ENCODE measurements at places on chromosomes 16 and 17.
A peak's percentile ranks its signal among the peaks of the same experiment; 100 is the strongest.

DNA sequence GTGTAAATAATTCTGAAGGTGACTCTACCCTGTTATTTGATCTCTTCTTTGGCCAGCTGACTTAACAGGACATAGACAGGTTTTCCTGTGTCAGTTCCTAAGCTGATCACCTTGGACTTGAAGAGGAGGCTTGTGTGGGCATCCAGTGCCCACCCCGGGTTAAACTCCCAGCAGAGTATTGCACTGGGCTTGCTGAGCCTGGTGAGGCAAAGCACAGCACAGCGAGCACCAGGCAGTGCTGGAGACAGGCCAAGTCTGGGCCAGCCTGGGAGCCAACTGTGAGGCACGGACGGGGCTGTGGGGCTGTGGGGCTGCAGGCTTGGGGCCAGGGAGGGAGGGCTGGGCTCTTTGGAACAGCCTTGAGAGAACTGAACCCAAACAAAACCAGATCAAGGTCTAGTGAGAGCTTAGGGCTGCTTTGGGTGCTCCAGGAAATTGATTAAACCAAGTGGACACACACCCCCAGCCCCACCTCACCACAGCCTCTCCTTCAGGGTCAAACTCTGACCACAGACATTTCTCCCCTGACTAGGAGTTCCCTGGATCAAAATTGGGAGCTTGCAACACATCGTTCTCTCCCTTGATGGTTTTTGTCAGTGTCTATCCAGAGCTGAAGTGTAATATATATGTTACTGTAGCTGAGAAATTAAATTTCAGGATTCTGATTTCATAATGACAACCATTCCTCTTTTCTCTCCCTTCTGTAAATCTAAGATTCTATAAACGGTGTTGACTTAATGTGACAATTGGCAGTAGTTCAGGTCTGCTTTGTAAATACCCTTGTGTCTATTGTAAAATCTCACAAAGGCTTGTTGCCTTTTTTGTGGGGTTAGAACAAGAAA, 5.1 kb downstream of the STH start:
- DNase-seq = peak; percentile 81

DNA sequence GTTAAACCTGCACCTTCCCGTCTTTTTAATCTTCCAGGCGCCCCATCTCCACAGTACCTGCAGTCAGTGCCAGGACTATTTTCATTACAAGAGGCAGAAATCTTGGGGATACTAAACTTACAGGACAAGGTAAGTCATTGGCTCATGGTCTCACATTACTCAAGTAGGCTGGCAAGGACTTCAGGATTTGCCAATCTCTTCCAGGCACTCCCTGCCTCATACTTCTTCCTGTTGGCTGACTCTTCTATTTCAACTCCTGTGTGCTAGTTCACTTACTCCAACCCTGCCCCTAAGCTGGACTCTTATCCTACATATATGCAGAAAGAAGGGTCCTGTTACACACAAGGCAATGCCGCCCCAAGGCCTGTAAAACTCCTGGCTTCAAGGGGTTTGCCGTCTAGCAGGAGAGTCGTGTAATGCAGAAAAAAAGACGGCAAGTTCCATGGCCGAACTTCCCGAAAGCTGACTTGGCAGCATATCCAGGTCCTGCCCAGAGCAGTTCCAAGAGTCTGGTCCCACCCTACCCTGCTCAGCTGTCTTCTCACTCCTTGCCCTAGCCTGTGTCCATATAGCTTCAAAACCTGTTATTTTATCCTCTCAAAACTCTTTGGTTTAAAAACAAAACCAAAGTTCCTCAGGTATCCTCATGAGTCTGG, 14.8 kb downstream of the ERN1 start:
- peak; percentile 27 for DNase-seq

GRCh38 chr17:82939621-82940135, 99.9 kb upstream of the ZNF750 start:
- DNase-seq = peak; percentile 46

GRCh38 chr17:41498276-41498675, 7.1 kb downstream of the KRT13 start:
- no peak for DNase-seq

- DNase-seq = no peak
These were observed 106.4 kb downstream of the YPEL2 start for GRCh38 chr17:59437791-59438281.

GRCh38 chr16:10812312-10813098, 6.1 kb downstream of the TVP23A start:
- no peak for DNase-seq

- no peak for DNase-seq
These were observed at the start of gene KRT31 for GRCh38 chr17:41396996-41397660. Gene KRT31, minus strand, starts transcription at chr17:41397608. Its CDS starts 69 bp downstream, at chr17:41397539.

DNA sequence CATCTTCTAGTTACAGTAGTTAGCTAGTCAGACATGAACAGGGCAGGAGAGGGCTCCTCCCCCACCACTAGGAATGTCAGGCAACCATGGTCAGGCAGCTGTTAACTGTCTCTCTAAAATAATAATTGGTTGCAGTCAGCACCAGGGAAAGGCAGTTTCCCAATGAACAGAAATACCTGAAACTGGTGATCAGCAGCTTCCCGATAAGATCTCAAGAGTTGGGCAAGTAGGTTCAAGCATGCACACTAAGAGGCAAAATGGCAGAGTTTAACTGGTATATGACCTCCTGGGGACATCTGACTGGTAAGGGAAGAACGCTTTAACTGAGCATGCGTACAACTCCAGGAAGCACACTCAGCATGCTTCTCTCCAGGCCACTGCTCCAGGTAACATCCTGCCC, 12.6 kb upstream of the XYLT1 start:
- DNase-seq = no peak

- DNase-seq = no peak
These were observed 97.8 kb downstream of the TMEM100 start for GRCh38 chr17:55624772-55625433.

DNA sequence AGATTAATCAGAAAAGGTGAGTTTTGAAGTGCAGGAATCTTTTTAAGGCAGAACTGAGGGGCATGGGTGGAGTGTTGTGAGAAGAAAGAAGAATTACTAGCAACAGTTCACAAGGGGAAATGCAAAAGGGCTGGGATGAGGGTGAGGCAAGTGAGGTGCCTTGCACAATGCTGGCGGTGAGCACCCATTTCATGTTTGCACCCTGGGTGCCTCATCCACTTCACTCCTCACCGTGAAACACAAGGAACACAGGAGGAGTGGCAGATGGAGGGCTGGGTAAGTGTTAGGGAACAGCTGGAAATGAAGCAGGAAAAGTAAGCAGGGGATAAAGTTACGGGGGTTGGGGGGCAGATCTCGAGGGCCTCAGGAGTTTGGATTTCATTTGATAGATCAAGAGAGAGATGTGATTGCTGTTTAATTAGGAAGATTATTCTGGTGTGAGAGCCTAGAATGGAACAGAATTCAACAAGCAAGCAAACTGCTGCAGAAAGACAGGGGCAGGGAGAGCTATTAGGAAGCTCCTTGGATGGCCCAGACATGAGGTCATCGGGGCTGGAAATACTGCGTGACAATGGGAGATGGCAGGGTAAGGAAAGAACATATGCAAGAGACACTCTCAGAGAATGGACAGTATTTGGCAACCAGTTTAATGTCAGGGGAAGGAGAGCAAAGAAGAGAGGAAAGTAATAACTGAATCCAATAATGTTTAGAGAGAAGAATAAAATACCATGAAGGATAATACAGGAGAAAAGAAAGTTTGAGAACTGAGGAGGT, 8.3 kb upstream of the HEATR6 start:
- DNase-seq = no peak

DNA sequence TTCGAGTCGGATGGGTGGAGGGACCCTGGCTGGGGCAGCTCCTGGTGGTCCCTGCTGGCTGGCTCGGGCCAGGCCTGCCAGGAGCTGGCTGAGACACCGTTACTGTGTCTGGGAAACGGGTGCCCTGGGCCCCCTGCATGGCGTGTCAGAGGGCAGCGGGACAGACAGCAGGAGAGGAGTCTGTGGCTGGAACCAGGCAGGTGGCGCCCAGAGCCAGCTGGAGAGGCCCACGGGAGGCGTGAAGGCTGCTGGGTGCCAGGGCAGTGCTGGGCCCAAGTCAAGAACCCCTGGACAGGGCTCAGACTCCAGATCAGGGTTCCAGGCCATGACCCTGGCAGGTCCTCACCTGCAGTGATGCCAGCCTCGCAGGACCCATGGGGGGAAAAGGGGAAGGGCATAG, 16.6 kb downstream of the SOX8 start:
- no peak for DNase-seq

DNA sequence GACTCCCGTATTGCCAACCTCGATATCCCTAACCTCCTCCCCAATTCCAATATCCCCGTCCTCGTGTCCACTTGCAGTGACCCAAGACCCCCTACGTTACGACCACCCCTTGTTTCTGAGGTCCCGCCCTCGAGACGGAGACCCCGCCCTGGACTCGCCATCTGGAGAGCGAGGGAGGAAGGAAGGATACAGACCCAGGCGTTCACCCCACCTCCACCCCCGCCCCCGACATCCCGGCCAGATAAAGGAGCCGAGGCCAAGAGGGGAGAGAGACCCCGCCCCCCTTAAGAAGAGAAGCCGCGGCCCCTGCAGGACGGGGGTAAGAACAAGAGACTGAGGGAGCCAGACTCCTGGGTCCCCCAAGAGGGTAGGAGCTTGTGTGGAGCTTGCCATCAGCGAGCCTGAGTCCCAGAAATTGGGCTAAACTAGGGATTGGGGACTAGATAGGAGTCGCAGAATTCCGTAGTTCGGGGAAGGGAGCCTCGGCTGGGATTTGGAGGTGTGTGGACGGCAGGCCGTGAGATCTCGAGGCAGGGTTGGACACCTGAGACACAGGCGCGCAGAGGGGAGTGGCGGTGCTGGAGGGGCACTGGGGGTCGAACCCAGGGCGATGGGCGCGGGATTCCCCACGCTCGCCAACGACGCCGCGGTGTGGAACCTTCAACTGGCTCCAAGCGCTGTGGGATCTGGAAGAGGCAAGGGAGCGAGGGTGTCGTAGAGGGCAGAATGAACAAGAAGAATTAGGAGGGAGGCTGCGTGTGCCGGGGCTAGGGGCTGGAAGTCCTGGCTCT, at the start of gene BCL6B:
Gene BCL6B (plus strand): TSS at position 270 of the 791 bp plus-strand sequence. CDS start 622 bp downstream, outside the sequence.
- DNase-seq = no peak

GRCh38 chr17:73657473-73658116, 13.3 kb upstream of the SDK2 start:
- DNase-seq = peak; percentile 65

DNA sequence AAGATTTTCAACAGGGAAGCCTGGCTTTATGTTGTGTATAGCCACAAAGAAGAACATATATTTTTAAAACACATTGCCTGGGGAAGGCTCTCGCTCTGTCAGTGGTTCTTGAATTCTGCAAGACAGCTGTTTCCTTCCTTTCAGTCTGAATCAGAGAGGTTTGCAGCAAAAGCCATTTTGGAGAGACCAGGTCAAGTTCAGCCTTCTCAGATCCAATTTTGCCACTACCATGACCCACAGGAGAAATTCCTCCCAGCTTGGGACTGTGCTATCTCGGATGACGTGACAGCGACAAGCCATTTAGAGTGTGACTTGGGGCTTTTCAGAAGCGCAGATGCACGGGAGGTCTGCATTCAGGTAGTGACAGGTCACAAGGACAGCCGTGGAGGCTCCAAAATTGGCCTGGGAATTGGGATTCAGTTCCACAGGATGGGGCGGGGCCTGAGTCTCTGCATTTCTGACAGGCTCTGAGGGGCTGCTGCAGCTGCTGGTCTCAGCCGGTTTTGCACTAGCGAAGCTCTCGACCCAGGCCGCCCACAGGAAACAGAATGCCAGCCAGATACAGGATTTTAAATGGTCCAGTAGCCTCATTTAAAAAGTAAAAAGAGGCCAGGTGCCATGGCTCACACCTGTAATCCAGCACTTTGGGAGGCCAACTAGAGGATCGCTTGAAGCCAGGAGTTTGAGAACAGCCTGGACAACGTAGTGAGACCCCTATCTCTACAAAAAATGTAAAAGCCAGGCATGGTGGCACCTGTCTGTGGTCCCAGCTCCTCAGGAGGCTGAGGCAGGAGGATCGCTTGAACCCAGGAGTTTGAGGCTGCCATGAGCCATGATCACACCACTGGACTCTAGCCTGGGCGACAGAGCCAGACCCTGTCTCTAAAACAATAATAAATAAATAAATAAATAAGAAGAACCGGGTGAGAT, 196.6 kb upstream of the CIBAR2 start:
- no peak for DNase-seq

- no peak for DNase-seq
These were observed 190.7 kb upstream of the DYNLRB2 start for GRCh38 chr16:80350061-80350460.

DNA sequence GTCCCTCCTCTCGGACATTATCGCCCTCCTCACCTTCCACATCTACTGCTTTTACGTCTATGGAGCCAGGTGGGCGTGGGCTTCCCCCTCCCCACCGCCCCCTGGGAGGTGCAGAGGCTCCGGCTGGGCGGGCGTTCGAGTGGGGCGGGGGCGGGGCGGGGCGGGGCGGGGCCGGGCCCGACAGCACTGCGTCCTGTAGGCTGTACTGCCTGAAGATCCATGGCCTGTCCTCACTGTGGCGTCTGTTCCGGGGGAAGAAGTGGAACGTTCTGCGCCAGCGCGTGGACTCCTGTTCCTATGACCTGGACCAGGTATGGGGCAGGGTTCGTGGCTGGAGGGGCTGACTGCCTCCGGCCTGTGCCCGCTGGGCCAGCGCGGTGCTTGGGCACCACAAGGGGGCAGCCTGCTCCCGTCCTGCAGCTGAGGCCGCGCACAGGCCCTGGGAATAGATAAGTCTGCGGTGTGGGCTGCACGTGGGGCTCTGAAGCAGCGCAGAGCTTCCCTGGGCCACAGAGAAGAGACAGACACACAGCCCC, 9.2 kb downstream of the PIGQ start:
- DNase-seq = peak; percentile 83

GRCh38 chr17:39209317-39210092, 9.4 kb downstream of the RPL19 start:
- no peak for DNase-seq

- no peak for DNase-seq
These were observed 48.0 kb downstream of the PIPOX start for GRCh38 chr17:29090750-29091605.

DNA sequence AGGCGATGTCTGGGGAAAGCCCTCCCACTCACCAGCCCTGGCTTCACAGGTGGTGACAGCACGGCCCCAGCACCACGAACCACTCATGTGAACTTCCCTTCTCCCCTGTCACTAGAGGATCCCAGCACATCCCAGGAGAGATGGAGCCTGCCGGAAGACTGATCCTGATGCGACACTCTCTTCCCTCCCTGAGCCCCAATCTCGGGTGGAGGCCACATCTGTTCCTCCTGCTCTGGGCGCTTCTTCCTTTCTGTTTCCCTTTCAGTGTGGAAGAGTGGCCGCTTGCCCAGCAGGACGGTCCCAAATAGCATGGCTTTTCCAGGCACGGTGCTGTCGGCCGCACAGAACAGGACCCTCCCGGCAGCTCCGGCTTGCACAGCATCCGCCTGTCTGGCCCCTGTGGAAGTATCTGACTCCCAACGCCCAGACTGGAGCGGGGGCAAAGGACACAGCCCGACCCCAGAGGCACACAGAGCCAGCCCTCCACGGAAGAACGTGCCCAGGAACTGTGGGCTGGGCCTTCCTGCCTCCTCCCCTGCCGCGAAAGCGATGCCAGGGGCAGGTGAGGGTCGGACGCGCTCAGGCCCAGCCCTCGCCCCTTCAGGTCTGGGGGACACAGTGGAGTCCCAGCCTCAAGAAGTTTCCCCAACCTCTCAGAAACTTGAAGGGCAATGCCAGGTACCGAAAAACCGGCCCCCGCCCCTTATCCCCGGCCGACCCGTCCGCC, 37.6 kb downstream of the CBFA2T3 start:
- DNase-seq = no peak
